ENCODE measurements at places on chromosomes 2 and 18.

DNA sequence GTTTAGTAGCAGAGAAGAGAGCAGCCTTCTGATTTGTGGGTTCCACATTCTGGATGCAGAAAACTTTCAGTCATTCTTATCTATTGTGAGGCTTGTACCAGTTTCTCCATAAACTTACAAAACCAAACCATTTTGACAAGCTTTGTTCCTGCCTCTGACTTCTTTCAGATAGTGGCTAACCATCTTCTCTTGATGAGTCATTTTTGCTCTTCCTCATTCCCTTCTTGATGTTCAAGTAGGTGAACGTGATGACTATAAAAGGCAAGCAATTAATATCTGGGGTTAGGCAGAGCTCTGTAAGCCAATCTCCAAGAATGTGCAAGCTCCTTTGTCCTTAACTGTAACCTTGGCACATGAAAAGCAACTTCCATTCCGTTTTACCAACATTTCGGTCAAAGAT is 2083.1 kb upstream of the PIK3C3 start:
- no peak for DNase-seq

- no peak for DNase-seq
These were observed 137.0 kb downstream of the AGAP1 start for GRCh38 chr2:235630718-235631296.

DNA sequence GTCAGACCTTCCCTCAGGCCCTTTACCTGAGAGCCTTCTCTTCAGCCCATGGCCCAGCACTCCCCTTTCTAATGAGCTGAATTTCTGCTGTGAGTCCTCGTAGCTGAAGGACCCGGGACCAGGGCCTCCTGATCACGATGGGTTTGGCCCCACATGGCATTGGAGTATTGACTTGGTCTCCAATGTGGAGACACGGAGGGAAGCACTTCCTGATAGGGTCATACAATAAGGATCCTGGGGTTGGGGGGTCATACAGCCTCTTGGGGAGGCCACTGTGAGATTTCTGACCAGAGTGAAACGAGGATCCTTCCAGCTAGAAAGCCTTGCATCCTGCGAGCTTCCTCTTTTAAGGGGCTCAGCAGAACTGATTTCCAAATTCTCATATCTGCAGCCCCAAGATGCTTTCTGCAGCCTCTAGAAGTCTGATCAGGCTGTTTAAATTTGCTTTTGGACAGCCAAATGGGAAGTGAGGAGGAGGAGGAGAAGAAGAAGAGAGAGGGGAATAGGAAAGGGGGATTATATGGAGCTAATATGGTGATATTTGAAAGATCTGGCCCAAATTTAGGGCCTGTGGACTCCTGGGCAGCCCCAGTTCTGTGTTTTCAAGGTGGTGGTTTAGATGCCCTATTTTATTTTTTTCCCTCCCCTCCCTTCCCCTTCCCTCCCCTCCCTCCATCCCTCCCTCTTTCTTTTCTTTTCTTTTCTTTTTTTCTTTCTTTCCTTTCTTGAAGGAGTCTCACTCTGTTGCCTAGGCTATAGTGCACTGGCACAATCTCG is 38.9 kb downstream of the RHOB start:
- DNase-seq: no peak

- DNase-seq: no peak
These were observed 69.4 kb downstream of the TXNL1 start for GRCh38 chr18:56568986-56569385.

GRCh38 chr2:44706681-44707553 is 234.6 kb upstream of the SIX3 start:
- no peak for DNase-seq

GRCh38 chr2:190468814-190469569 is 60.8 kb downstream of the MFSD6 start:
- DNase-seq: peak; percentile 93

DNA sequence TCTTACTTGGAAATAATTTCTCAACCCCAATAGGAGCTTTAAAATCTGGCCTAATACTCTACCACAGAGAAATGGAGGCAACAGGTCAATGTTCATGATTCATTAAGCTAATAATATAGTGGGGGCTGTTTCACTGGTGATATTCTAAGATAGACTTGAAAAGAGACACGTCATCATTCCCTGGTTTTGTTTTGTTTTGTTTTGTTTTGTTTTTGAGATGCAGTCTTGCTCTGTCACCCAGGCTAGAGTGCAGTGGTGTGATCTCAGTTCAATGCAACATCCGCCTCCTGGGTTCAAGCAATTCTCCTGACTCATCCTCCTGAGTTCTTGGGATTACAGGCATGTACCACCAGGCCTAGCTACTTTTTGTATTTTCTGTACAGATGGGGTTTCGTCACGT is 37.5 kb upstream of the SOS1 start:
- DNase-seq: no peak

DNA sequence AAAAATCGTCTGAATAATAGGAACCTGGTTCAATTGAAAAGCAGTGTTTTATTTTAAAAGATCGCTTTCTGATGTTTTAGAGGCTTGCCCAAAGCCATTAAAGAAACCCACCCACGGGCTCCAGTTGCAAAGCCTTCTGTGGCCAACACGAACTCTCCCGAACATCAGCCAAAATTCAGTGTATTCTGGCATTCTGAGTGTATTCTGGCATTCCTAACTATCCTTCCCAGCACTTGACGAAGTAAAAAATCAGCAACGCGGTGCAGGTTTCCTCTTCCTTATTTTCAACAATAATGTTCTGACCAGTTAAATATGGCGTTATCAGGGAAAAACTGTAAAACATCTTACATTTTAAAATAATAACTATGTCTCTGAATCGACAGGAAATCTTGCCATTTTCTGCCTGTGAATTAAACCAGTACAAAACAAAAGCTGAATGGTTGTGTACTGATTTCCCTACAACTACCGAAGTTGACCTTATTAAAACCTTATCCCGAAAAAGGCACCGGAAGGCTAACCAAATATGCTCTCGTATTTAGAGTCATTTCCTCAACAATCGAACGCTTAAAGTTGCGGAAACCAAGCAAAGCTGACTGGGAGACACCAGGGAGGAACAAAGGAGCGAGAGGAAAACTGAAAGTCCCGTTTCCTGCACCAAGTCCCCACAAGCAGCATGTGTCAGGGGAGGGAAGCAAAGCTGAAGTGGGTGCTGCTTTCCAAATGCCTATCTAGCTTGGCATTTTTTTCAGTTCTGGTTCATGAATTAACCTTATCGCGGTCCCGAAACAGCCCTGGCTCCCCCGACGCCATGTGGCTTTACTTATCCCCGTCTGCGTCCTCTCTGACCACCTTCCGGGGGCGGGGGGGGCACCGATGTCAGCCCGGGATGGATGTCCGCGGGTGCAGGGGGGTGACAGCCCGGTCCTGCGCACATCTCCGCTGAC is 44.3 kb downstream of the ZNF516 start:
- DNase-seq: peak; percentile 12

DNA sequence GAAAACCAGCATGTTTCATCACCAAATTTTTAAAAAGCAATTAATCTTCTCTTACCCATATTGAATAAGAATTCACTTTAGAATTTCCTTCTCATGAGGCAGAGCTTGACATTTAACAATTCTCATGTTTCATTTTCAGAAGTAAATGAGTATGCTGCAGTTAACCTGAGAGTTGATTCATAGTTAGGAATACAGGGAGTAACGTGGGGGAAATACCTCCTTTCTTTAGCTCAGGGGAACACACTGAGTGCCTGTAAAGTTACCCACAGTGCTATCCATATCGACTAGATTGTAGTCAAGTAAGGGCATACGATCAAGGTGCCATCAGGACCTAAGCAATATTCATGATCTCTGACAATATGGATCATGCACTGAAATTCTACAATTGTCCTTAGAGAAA is 38.9 kb upstream of the ATIC start:
- DNase-seq: no peak

All from hematopoietic multipotent progenitor cell treated with erythropoietin and hydrocortisone succinate and interleukin-3 and kit ligand, for 17 days (in vitro differentiated cells).